ENCODE measurements at places on chromosomes 5 and 9. TPM values are rescaled to one million over a fixed set of nuclear protein-coding genes. Genes with fewer than 3 reads are reported as not detected.

DNA sequence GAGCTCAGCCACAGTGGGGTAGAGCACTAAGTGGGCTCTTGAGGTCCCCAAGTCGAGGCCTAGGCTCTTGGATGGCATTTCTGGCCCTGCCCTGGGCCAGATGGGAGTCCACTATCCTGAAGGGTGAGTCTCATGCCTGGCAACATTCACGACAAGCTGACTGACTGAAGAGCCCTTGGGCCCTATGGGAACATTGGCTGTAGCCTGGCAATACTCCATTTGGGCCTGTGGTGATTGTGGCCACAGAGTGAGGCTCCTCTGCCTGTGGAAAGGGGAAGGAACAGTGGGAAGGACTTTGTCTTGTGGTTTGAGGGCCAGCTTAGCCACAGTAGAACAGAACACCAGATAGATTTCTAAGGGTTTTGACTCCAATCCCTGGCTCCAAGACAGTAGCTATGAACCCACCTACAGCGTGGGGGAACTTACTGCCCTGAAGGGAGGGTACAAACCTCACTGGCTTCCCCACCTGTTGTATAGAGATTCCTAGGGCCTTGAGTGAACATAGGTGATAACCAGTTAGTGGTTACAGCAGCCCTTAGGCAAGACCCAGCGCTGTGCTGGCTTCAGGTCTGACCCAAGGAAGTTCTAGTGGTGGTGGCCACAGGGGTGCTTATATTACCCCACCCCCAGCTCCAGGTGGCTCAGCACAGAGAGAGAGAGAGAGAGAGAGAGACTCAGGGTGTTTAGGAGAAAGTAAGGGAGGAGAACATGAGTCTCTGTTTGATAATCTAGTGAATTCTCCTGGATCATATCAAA lies 72.4 kb downstream of the KIAA0825 start:
- H3K4me3 ChIP-seq = no peak overlapping the region
- no peaks in the 10 kb centered on the region for H3K4me1 ChIP-seq
- H3K27ac ChIP-seq = no peak overlapping the region
- peaks cover 3% of the 10 kb centered on the region for H3K36me3 ChIP-seq

- no peaks in the 10 kb centered on the region for H3K27me3 ChIP-seq
- DNase-seq = no peak
- no peaks in the 10 kb centered on the region for H3K4me1 ChIP-seq
- H3K36me3 ChIP-seq = no peaks in the 10 kb centered on the region
Observed at GRCh38 chr5:38104497-38105230, 153.7 kb upstream of the EGFLAM start.

GRCh38 chr5:10372726-10373709 lies 19.5 kb downstream of the MARCHF6 start:
- H3K27me3 ChIP-seq = no peaks in the 10 kb centered on the region
- H3K27ac ChIP-seq = peak overlapping the region; percentile 48
- peaks cover 51% of the 10 kb centered on the region for H3K36me3 ChIP-seq
- H3K4me1 ChIP-seq = peaks cover 78% of the 10 kb centered on the region
- H3K4me3 ChIP-seq = no peak overlapping the region

DNA sequence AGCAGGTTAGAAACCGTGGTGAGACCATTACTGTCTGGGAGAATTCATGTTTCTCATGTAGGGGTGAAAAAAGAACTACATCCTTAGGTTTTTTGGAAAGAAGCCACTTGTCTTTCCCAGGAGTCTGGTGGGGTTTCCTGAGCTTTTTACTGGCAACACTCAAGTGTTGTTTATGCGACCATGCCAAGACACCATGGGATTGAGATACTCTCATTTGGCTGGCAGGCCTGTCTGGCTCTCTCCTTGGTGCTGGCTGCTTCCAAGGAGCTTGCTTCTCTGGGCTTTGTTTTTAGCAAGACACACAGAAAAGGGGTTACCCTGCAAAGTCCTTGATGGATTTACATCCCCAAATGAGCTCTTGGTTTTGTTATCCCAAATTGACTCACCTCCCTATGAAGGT lies 80.9 kb upstream of the ISL1 start:
- H3K4me1 ChIP-seq = no peaks in the 10 kb centered on the region
- no peak for DNase-seq
- H3K27ac ChIP-seq = no peak overlapping the region
- H3K36me3 ChIP-seq = no peaks in the 10 kb centered on the region
- no peaks in the 10 kb centered on the region for H3K27me3 ChIP-seq
- no peak overlapping the region for H3K4me3 ChIP-seq

DNA sequence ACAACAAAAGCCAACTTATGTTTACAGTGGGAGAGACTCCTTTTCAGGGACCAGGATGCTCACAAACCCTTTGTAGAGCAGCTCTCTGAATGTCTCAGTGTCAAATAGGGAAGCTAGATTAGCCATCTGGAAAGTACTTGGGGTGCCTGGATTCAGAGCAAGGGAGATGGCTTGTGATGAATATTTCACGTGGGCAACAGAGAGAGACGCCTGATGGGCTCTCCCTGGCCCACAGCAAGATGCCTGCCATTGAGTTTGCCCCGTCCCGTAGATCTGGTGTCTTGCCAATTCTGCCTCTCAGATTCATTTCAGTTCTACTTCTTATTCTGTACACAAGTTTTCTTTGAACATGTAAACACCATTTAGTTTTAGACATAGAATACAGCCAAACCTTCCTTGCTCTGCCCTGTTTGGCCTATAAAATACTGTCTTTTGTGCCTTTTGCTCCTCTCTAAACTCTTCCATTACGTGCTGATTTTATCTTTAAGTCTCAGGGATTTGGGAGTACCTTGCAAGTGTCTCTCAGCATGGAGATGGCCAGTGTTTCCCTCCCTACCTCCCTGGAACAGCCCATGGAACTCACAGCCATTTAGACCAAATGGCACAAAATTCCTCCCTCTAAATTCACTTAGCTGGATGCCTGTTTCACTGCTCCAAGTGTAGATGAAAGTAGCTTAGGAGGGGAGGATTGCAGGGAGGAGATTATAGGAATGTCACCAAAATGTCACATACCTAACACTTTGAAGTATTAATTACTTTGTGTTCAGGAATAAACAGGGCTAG lies 234.3 kb downstream of the SAXO1 start:
- H3K36me3 ChIP-seq = no peaks in the 10 kb centered on the region
- H3K27ac ChIP-seq = no peak overlapping the region
- H3K4me3 ChIP-seq = no peak overlapping the region
- no peak for DNase-seq
- peaks cover 8% of the 10 kb centered on the region for H3K27me3 ChIP-seq
- no peaks in the 10 kb centered on the region for H3K4me1 ChIP-seq

GRCh38 chr9:115786321-115786720 lies 367.3 kb upstream of the PAPPA start:
- H3K4me1 ChIP-seq = no peaks in the 10 kb centered on the region
- H3K36me3 ChIP-seq = no peaks in the 10 kb centered on the region
- no peaks in the 10 kb centered on the region for H3K27me3 ChIP-seq
- no peak overlapping the region for H3K27ac ChIP-seq
- no peak overlapping the region for H3K4me3 ChIP-seq

DNA sequence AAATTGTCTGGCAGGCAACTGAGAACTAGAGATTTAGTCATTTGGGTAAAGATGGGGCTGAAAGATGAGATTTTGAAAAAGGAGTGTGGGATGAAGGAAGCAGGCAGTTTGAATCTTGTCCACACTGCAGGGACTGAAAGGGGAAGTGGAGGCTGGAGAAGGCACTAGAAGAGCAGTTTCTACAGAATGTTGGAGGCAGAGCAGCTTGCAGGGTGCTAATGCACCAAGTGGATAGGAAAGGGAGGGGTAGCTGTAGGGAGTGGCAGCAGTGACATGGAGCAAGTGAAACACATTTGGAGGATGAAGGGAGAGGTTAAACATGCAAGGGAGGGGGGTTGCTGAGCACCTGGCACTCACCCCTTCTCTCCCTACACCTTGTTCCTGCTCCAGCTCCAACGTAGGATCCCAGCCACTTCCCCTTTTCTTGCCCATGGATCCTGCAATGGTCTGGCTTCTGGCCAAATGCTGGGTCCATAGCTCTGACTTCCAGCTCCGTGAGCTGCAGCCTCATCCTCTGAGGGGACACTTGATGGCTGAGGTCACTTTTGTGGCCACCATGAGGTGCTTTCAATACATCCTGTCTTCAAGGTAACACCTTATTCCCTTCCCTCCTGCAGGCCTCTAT lies 30.0 kb upstream of the FGD3 start:
- no peak overlapping the region for H3K4me3 ChIP-seq
- no peaks in the 10 kb centered on the region for H3K4me1 ChIP-seq
- no peak for DNase-seq
- no peak overlapping the region for H3K27ac ChIP-seq

DNA sequence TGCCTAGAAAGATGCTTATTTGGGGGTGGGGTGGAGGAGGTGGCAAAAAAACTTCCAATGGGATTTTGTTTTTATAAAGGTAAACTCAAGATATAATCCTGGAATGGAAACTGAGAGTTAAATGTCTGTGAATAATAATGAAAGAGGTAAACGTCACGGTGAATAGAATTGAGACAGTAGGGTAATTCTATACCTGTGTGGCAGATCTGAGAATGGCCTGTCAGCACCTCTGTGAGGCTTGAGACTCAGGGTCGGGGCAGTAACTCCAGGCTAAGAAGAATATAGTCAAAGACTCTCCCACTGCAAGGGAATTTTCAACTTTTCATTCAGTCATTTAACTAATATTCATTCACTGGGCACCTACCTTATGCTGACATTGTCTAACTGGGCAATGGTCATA lies 581.2 kb upstream of the ZNF608 start:
- no peaks in the 10 kb centered on the region for H3K36me3 ChIP-seq
- no peak overlapping the region for H3K27ac ChIP-seq
- DNase-seq = no peak
- no peaks in the 10 kb centered on the region for H3K27me3 ChIP-seq
- H3K4me1 ChIP-seq = no peaks in the 10 kb centered on the region

- DNase-seq = no peak
- no peaks in the 10 kb centered on the region for H3K27me3 ChIP-seq
- no peak overlapping the region for H3K4me3 ChIP-seq
- H3K4me1 ChIP-seq = peaks cover 2% of the 10 kb centered on the region
- peaks cover 48% of the 10 kb centered on the region for H3K36me3 ChIP-seq
- H3K27ac ChIP-seq = peak overlapping the region; percentile 40
Observed at GRCh38 chr5:32390819-32391591, 53.5 kb downstream of the ZFR start.

DNA sequence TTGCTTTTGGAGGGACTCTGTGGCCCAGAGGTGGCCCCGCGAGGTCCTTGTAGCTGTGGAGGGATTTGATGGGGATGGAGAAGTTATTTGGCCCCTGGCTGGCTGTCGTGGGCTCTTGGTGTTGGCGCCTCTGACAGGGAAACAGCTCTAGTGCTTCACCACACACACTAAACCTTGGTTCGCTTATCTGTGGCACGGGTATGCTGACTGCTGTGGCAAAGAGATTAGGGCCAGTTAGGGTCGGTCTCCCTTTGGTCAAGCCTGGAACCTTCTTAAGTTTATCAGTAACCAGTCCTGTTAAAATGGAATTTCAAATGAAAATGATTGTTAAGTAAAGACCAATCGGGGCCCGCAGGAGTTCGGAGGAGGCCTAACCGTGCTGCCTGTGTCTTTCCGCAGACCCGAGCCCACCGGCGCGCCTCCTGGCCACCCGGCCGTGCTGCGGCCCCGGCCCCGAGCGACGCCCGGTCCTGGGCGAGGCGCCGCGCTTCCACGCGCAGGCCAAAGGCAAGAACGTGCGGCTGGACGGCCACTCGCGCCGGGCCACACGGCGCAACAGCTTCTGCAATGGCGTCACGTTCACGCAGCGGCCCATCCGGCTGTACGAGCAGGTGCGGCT lies 28.4 kb downstream of the NEURL1B start:
- H3K27ac ChIP-seq = no peak overlapping the region
- no peak overlapping the region for H3K4me3 ChIP-seq
- no peak for DNase-seq
- H3K4me1 ChIP-seq = no peaks in the 10 kb centered on the region

DNA sequence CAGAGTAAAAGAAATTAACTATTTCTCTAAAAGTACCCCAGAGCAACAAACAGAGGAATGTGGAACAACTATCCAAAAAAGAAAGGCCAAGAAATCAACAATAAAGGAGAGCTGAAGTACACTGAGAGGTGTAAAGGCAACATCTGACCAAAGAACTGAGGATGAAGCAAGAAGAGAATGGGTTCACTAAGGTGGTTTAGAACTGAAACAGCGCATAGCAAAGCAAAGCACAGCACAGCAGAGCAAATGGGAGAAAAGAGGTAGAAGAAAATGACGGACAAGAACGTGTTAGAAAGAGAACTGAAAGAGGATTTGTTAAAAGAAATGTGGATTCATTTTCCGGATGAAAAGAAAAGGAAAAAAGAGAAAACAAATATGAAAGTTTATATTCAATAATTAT lies 25.8 kb downstream of the RFX3 start:
- peaks cover 6% of the 10 kb centered on the region for H3K36me3 ChIP-seq
- H3K4me1 ChIP-seq = peaks cover 33% of the 10 kb centered on the region
- DNase-seq = no peak

- no peaks in the 10 kb centered on the region for H3K36me3 ChIP-seq
- H3K27ac ChIP-seq = no peak overlapping the region
- H3K27me3 ChIP-seq = no peaks in the 10 kb centered on the region
- DNase-seq = peak; percentile 25
- no peak overlapping the region for H3K4me3 ChIP-seq
Observed at GRCh38 chr9:128150594-128151308, 1.5 kb downstream of the LCN2 start.

DNA sequence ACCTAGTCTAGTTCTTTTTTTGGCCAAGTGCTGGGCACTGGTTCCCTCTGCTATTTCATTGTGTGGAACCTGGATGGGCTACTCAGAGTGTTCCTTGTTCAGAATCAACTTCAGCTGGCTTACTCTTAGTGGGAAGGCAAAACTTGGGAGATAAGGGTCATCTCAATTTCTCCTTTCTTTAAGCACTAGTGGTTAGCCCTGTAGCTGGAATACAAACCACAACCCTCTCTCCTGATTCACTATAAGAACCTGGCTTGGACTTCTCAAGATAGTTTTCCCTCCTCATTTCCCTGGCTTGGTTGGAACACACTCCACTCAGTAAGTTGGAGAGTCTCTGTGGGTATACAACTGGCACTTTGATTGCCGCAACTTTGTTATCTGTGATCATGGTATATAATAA lies 35.1 kb downstream of the GRIA1 start:
- H3K4me3 ChIP-seq = no peak overlapping the region
- H3K4me1 ChIP-seq = no peaks in the 10 kb centered on the region
- peaks cover 3% of the 10 kb centered on the region for H3K27me3 ChIP-seq
- H3K27ac ChIP-seq = no peak overlapping the region
- no peak for DNase-seq

- peaks cover 12% of the 10 kb centered on the region for H3K36me3 ChIP-seq
- no peak overlapping the region for H3K4me3 ChIP-seq
- no peak for DNase-seq
- no peaks in the 10 kb centered on the region for H3K27me3 ChIP-seq
- H3K4me1 ChIP-seq = peaks cover 8% of the 10 kb centered on the region
Observed at GRCh38 chr9:36416890-36417289, 16.8 kb upstream of the RNF38 start.

GRCh38 chr9:135065151-135065550 lies 22.3 kb upstream of the OLFM1 start:
- no peak for DNase-seq
- H3K36me3 ChIP-seq = no peaks in the 10 kb centered on the region

- H3K4me3 ChIP-seq = no peak within 1 kb of the TSS
- peaks cover 14% of the 10 kb centered on the region for H3K27me3 ChIP-seq
- H3K4me1 ChIP-seq = peaks cover 3% of the 10 kb centered on the region
- peak; percentile 6 for DNase-seq
Observed at GRCh38 chr5:128965011-128965637, at the start of gene SLC27A6. TSS of gene SLC27A6 (plus strand) at chr5:128965488. CDS start at chr5:128966138, 650 bp downstream.

Gene TXNDC8
- total RNA-seq = not detected

Gene NPDC1
- 21.2 TPM for total RNA-seq

Gene TRIM14
- total RNA-seq = 39.6 TPM

Gene GPRIN1
- 1.6 TPM for total RNA-seq

Gene TLE1
- 0.20 TPM for total RNA-seq

Gene ELAVL2
- not detected for total RNA-seq
